ENCODE measurements at places on chromosomes 1 and 21.

- DNase-seq, result no peak
Observed at GRCh38 chr1:211708006-211708405, 32.6 kb upstream of the NEK2 start.

DNA sequence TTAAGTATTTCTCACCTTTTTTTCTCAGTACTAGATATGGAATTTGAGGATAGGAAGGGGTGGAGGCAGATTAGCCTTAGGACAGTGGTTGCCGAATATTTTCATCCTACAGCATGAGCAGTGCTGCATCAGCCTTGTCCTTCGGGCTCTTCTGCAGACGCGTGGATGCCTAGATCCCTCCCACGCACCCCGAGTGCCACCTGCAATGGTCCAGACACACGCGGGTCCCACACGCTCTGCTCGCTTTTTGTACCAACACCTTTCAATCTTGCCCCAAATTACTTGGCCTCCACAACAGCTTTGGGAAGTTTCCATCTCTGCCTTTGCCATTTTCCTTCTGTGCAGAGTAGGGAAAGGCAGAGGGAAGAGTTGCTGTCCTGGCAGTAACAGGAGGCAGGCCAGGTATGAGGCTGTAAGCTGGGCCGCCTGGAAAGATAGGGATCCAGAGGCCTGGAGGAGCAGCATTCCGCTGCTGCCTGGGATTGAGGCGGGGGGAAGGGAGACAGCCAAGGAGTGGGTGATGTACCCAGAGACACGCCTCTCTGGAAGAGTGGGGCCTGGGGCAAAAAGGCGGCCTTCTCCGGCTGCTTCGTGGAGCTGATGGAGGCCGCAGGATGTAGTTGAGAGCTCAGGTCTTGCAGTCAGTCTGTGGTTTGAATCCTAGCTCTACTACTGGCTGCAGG lies 467.7 kb downstream of the KIF26B start:
- DNase-seq, result no peak

DNA sequence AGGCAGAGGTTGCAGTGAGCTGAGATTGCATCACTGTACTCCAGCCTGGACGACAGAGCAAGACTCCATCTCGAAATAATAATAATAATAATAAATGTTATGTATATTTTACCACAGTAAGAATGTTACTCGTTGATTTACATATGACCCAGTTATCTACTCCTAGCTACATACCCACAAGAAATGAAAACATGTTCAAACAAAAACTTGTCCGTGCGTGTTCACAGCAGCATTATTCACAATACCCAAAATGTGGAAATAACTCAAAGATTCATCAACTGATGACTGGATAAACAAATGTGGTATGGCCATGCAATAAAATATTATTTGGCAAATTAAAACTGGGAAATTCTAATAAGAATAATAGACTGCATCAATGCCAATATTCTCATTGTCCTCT lies 31.7 kb upstream of the ENSA start:
- no peak for DNase-seq

GRCh38 chr1:36420409-36420808 lies 22.7 kb upstream of the LSM10 start:
- no peak for DNase-seq

- no peak for DNase-seq
Observed at GRCh38 chr1:228367798-228368791, 38.5 kb downstream of the TRIM11 start.

GRCh38 chr21:35138665-35139381 lies 89.7 kb upstream of the RUNX1 start:
- DNase-seq, result peak; percentile 13

- DNase-seq, result no peak
Observed at GRCh38 chr1:27529704-27530018, 39.7 kb upstream of the WASF2 start.

DNA sequence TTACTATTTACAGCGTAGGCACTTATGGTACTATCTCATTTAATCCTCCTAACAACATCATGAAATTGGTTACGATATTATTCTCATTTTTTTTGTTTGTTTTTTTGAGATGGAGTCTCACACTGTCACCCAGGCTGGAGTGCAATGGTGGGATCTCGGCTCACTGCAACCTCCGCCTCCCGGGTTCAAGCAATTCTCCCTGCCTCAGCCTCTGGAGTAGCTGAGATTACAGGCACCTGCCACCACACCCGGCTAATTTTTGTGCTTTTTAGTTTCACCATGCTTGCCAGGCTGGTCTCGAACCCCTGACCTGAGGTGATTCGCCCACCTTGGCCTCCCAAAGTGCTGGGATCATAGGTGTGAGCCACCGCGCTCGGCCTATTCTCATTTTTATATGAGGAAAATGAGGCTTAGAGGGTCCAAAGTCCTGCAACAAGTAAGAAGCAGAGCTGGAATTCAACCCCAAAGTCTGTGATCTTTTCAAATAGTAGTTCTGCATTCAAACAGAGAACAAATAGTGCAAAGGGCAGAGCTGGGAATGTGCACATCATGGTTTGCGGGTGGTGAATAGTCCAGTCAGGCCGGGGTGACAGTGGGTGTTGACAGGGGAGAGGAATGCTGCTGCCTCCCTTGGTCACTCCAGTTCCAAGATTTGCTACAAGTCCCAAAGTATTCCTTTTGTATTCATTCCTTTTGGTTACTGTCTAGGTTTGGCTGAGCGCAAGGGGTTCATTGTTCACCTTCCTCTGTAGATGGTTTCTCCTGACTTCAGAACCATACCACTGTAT lies 4.6 kb downstream of the PRUNE1 start:
- DNase-seq, result no peak

- DNase-seq, result no peak
Observed at GRCh38 chr1:30229557-30229956, 493.8 kb downstream of the MATN1 start.

Measured in GM12864 (cell line).